ENCODE measurements at places on chromosomes 5 and 9. TPM values are rescaled to one million over a fixed set of nuclear protein-coding genes. Genes with fewer than 3 reads are reported as not detected.

Gene CTXN3
- total RNA-seq: not detected

Gene GCNT4
- total RNA-seq: 6.8 TPM

Gene HTR1A
- not detected for total RNA-seq

Gene GPRIN1
- 0.16 TPM for total RNA-seq

Gene FYB1
- 250 TPM for total RNA-seq

GRCh38 chr9:4801156-4801555 is 8.4 kb downstream of the RCL1 start:
- DNase-seq: no peak

- DNase-seq: no peak
Observed at GRCh38 chr9:2411459-2412215, 209.9 kb upstream of the VLDLR start.

GRCh38 chr5:116478491-116478890 is 96.1 kb downstream of the SEMA6A start:
- DNase-seq: no peak

DNA sequence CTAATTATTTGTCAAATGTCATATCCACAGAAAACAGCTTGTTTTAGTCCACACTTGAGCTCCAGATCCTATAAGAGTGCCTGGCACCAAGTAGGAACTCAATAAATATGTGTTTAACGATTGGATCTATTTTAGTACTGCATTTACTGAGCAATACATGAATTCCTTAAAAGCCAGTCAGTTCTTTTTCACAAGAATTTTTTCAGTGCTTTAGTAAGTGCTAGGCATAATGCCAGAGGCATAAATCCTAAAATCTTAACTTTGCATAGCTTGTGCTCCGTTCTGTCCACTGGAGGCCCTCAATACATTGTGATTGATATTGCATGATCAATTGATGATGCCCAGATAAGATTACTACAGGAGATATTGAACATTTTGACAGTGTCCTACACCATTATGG is 67.3 kb upstream of the PCSK5 start:
- no peak for DNase-seq

GRCh38 chr5:172453206-172453985 is 929 bp downstream of the SH3PXD2B start:
- DNase-seq: no peak

Measured in CD8-positive, alpha-beta T cell (primary cell).